ENCODE measurements at places on chromosomes 4 and X.

- DNase-seq, result no peak
Observed at GRCh38 chr4:89563431-89563830, 255.8 kb upstream of the GPRIN3 start.

GRCh38 chr4:57640391-57641100 lies 530.4 kb upstream of the IGFBP7 start:
- DNase-seq, result no peak

GRCh38 chrX:71609095-71609750 lies 9.1 kb downstream of the CXCR3 start:
- DNase-seq, result no peak

DNA sequence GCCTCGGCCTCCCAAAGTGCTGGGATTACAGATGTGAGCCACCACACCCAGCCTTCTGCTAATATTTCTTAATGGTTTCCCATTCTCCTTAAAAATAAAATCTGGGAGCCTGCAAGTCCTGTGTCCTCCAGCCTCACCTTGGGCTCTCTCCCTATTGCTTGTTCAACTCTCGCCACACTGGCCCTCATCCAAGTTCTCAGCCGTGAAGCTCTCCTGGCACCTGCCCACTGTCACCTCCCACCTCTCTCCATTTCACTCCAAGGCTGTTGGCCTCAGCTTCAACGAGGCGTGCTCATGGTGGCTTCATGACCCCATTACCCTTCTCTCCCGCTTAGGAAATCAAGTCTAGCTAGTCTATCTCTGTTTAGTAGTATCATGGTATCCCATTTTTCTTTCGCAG lies 9.5 kb upstream of the ETNPPL start:
- DNase-seq, result no peak

- no peak for DNase-seq
Observed at GRCh38 chr4:6914448-6914847, 4.8 kb downstream of the TBC1D14 start.

DNA sequence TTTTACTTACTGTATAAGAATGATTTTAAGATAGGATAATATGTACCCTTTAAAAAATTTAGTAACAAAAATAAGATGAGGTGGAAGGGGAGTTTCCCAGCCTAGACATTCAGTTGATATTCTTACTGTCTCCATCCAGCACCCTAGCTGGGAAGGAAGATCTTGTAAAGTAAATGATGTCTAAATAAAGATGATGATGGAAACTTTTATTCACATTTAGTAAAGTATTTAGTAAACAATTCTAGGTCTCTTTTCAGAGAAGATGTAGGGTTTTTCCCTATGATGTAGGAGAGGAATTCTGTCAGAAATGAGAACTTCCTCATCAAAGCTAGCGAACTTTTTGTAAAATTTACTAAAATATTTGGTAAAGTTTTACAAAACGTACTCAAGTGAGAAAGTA lies 136.8 kb downstream of the RAPGEF2 start:
- no peak for DNase-seq

- no peak for DNase-seq
Observed at GRCh38 chr4:21569638-21570037, 378.9 kb downstream of the KCNIP4 start.

- DNase-seq, result no peak
Observed at GRCh38 chrX:124981420-124981819, 338.3 kb upstream of the TEX13C start.

DNA sequence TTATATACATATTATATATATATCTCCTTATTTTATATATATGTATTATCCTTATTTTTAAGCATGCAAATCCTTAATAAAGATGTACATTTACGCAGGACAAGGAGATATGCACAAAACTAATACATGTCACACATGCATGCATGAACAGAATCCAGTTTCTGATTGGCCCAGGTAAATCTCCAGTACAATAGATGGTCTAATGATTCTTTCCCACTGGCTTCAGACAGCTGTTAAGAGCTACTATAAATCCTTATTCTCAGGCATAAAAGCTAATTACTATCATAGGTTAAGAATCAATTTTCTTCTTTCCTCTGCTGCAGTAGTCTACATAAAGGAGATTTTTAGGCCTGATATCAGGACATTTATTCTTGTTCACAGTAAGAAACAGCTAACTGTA lies 689.8 kb downstream of the KCTD8 start:
- DNase-seq, result no peak

GRCh38 chr4:153488006-153488891 lies 22.1 kb downstream of the TMEM131L start:
- no peak for DNase-seq

- no peak for DNase-seq
Observed at GRCh38 chrX:106247162-106247561, 79.1 kb downstream of the PWWP3B start.

GRCh38 chrX:46686003-46686645 lies 72.8 kb downstream of the SLC9A7 start:
- DNase-seq, result peak; percentile 28

GRCh38 chr4:188976644-188977115 lies 837.4 kb downstream of the TRIML1 start:
- DNase-seq, result peak; percentile 5

GRCh38 chr4:15149234-15149838 lies 147.1 kb downstream of the CPEB2 start:
- DNase-seq, result no peak

- no peak for DNase-seq
Observed at GRCh38 chr4:1763550-1764080, 29.5 kb upstream of the FGFR3 start.

DNA sequence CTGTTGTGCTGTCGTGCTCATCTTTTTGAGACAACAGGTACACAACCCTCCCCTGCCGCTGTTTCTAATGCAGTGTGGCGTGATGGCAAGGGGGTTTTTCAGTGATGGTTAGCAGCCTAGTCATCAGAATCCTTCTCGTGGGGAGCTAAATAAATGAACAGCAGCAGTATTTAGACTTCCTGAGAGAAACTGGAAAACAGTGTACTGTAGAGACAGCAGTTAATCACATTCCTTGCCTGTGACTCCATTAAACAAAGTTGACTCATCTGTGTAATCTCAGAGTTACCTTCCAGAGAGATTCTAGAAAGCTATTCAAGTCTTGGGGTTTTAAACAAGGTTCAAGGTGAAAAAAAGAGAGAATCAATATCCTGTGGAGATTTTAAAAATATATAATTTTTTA lies 1753.2 kb upstream of the PCDH7 start:
- peak; percentile 30 for DNase-seq

- DNase-seq, result no peak
Observed at GRCh38 chr4:26321373-26322221, 783 bp downstream of the RBPJ start.

- peak; percentile 6 for DNase-seq
Observed at GRCh38 chrX:70262952-70263567, 3.1 kb upstream of the P2RY4 start.

- DNase-seq, result no peak
Observed at GRCh38 chr4:139239127-139239772, 40.8 kb downstream of the MGARP start.

DNA sequence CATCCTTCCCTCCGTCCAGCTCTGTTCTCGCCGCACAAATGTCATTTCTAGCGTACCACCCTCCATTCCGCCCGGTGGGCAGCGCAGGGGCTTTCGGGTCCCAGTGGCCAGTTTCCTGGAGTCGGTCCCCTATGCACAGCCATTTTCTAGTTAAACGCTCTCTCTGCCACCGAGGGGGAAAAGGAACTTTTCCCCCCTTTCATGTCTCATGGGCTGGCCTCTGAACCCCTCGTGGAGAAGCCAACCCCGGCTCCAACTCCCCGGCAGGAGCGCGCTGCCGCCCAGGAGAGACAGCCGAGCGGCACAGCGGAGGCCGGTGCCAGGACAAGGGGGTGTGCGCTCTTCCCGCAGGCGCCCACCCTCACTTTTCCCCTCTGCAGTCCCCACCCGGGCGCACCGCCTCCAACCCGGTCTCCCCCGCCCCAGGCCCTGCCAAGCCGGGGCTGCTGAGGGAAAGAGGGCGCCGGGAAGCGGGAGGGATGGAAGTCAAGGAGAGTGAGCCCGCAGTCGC lies 662 bp downstream of the APBB2 start:
- DNase-seq, result no peak

DNA sequence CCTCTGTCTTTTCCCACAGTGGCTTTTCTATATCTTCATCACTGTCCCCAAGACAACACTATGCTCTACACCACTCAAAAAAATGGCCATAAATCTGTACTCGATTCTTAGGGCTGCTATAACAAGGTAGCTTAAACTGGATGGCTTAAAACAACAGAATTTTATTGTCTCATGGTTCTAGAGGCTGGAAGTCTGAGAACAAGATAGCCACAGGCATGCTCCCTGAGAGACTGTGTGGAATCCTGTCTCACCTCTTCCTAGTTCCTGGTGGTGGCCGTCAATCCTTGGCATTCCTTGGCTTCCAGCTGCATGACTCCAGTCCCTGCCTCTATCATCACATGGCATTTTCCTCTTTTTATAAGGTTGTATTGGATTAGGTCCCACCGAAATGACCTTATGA lies 70.7 kb upstream of the DCLK2 start:
- peak; percentile 30 for DNase-seq

DNA sequence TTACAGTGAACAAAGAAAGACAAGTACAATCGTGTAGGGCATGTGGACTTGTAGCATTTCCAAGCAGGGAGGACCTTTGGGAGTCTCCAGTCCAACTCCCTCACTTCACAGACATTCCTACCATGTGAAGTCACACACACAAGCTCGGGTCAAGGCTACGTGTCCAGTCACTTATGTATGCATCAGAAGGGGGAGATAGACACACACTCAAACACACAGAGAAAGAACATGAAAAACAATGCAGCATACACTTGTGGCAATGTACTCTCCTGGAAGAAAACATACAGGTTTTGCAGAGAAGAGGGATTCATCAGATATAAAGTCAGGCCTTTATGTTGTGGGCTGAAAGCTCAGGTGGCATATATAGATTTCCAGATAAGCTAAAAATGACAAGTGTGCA lies 136.1 kb upstream of the MID1 start:
- peak; percentile 85 for DNase-seq

GRCh38 chrX:5113128-5113527 lies 1115.5 kb downstream of the NLGN4X start:
- peak; percentile 13 for DNase-seq

- no peak for DNase-seq
Observed at GRCh38 chr4:75101906-75102786, 169.2 kb downstream of the PARM1 start.

- DNase-seq, result no peak
Observed at GRCh38 chrX:68995780-68996551, 167.1 kb downstream of the EFNB1 start.

DNA sequence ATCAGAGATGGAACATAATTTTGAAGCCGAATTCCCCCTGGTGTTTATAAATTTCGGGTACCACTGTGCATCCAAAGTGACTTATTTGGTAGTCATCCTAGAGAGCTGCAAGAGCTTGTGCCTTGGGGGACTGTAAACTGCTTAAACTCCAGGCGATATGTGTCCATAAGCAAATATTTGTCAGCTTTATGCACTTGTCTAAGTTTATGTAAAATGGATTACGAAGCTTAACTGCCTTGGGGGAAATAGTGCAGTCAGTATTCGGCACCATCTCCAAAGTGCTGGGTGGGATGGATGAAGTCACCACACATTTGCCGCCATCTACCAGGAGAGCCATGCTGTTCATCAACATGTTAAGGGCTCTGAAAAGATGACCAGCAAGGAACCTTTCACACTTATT lies 65.9 kb downstream of the CC2D2A start:
- no peak for DNase-seq

DNA sequence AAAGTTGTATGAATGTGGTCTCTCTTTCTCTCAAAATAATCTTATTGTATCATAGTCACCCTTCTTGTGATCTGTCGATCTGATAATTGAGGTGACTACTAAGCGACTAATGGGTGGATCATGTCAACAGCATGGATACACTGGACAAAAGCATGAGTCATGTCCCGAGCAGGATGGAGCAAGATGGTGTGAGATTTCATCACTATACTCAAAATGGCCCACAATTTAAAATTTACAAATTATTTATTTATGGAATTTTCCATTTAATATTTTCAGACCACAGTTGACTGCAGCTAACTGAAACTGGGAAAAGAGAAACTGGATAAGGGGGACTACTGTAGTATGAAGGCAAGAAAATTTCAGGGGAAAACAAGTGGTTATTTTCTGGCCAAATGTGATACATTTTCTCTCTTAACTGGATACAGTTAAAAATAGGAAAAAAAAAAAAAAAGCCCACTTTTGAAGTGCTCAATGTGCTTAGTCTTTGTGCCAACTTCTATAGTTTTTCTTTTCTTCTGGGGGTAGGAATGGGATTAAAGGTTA lies 25.3 kb downstream of the FAM241A start:
- peak; percentile 69 for DNase-seq

DNA sequence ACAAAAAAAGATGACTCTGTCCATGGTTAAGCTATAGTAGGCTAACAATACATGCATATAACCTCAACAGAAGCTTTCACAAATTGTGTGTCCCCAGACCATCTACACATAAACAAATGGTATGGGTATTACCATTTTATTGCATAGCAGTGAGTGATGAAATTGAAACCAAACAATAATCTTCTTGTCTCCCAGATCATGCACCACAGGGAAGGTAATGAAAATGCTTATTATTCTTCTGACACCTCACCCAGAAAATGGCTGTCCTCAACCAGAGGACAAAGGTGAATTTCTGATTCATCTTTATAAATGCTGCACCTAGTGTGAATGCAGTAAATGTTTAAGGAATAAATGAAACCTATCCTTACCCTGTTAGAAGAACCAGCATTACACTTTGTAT lies 8.0 kb downstream of the PRSS12 start:
- no peak for DNase-seq

- peak; percentile 4 for DNase-seq
Observed at GRCh38 chr4:23881674-23882337, 8.0 kb downstream of the PPARGC1A start.

GRCh38 chr4:62797221-62797620 lies 1597.1 kb downstream of the ADGRL3 start:
- DNase-seq, result no peak

GRCh38 chr4:64497491-64497890 lies 88.2 kb upstream of the TECRL start:
- DNase-seq, result no peak

- no peak for DNase-seq
Observed at GRCh38 chr4:48832571-48832970, 1.7 kb downstream of the OCIAD1 start.

DNA sequence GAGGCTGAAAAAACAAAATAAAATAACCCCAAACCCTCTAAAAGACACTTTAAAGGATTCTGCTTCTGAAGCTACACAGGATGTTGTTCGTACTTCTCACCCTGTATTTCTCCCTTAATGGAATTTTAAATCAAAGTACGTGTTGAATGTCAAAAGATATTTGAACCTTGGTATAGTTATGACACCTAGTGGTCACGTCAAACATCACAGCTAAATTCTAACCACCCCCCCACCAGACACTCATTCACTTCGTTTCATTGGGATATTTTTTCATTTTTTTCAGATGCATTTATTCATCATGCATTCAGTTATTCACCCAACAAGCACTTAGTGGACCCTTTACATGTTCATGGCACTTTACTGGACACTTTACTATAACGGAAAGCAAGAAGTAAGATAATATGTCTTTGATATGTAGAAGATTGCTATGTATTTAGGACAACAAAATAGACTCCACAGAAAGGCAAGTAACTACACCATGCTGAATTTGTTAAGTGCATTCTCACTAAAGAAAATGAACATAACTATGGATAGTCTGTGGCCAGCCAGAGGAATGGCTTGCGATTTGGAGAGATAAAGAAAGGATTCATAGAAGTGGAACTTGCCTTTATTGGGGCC lies 62.5 kb upstream of the GPR174 start:
- peak; percentile 24 for DNase-seq

GRCh38 chr4:26583538-26583864 lies 383 bp upstream of the TBC1D19 start:
- no peak for DNase-seq

GRCh38 chrX:21427086-21427485 lies 52.9 kb downstream of the CNKSR2 start:
- no peak for DNase-seq
